ENCODE measurements at places on chromosomes 2 and 18.

DNA sequence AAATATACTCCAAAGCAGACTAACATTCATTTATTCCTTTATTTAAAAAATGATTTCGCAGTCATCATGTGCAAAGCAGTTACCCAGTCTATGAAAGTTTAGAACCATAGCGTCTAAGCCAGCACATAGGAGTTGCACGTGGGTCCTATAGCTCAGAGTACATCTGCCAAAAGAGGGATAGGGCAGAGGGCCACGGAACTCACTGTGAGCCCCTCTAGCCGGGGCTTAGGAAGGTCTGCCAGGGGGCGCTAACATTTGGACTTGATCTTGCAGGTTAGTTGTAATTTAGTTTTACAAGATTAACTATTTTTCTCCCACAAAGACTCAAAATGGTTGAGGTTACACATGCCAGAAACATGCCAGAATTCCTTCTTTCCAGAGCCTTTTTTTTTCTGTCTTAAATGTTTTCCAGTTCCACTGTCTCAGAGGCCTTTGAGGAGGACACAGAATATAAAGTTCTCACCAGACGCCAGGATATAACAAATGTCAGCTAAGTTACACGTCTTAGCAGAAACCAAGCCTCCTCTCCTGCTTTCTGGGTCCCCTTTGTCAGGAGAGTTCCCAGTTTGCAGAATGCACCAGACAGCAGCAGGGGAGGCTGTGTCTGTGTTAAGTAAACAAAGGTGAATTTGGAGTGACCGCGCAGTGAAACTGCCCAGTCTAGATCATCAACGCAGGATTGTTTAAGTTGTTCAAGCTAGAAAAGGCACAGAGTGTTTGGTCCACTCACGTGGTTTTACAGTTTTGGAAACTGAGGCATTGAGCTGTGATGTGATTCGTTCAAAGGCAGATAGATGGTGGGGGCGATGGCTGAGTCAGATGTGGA, 292.0 kb downstream of the PRKCE start:
- DNase-seq = no peak

- DNase-seq = no peak
These were observed 30.9 kb downstream of the RTP5 start for GRCh38 chr2:241900251-241901017.

- DNase-seq = no peak
These were observed 19.1 kb downstream of the KLHL14 start for GRCh38 chr18:32753656-32754260.

- no peak for DNase-seq
These were observed 43.7 kb downstream of the MYO3B start for GRCh38 chr2:170221317-170222288.

DNA sequence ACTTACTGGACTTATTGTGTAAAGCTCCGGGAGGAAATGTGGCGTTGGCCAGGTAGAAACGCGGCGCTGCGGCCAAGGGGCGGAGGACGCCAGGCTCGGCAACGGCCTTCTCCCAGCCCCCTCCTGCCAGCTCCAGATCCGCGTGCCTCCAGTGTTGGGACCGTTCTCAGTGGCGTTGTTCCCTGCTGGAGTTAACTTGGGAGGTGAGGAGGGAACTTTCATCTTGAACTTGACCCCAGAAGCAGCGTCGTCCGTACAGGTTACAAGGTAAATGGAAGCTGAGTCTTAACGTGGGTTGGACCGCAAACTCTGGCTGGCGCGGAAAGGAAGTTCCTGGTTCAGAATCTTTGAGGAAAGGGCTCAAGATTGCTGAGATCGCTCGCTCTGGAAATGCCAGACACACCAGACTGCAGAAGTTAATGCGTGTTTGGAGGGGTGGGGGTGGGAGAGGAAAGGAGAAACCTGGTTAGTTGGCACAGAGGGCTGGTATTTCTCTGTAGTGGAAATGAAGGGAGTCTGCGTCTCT, 1.3 kb downstream of the TANC1 start:
- DNase-seq = no peak

Measured in stimulated activated naive CD8-positive, alpha-beta T cell treated with anti-CD3 and anti-CD28 coated beads, Interleukin-15, amount 100 ng/mL, for 72 hours (primary cell).